Thoracic aorta (tissue), 2 donors: ENCODE measurements at places on chromosomes 3 and 15. TPM values are rescaled to one million over a fixed set of nuclear protein-coding genes. Genes with fewer than 3 reads are reported as not detected.
A peak's percentile ranks its signal among the peaks of the same experiment; 100 is the strongest.

Gene STRIT1
- total RNA-seq = not detected

Gene MYO5C
- total RNA-seq = 18.4 TPM

Gene HCN4
- not detected for total RNA-seq

- no peaks in the 10 kb centered on the region for H3K36me3 ChIP-seq
- DNase-seq = no peak
- H3K27ac ChIP-seq = no peak overlapping the region
- no peak overlapping the region for H3K4me3 ChIP-seq
- H3K27me3 ChIP-seq = no peaks in the 10 kb centered on the region
Observed at GRCh38 chr3:104878395-104878794, 488.3 kb upstream of the ALCAM start.

DNA sequence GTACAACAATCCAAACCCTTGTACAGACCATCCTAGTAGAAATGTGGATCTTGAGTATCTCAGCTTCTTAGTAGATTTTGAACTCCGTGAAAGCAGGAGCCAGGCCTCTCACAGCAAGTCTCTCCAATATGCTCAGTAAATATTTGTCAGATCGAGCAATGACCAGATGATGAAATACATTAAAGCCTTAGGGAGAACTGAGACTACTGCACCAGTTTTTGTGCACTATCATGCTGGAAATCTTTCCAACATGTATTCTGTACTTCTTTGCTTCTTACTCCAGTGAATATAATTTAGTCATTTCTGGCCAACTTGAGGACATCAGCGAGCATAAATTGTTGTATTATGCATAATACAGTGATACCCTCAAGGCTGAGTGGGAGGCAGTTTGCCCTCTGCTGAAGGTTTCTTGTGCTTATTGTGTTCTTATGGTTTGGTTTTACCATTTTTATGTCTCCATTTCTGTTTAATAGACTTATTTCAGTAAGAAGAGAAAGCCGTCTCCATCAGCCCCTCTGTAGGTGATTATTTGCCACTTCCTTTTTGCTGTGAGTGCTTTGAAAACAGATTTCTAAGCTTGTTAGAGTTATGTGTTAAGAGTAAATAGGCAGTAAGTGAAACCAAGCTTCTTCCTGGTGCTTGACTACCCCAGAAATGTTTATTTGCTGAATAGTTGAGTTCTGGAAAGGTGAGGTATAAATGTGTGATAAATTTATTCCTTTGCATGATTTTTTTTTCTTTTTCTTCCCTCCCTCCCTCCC, 147.1 kb downstream of the PGPEP1L start:
- DNase-seq = no peak
- H3K4me1 ChIP-seq = peaks cover 95% of the 10 kb centered on the region
- peak overlapping the region; percentile 85 for H3K27ac ChIP-seq
- no peaks in the 10 kb centered on the region for H3K36me3 ChIP-seq
